Nephron progenitor cell (in vitro differentiated cells): ENCODE measurements at places on chromosomes 6 and 20.
A peak's percentile ranks its signal among the peaks of the same experiment; 100 is the strongest.

- DNase-seq, result no peak
Observed at GRCh38 chr6:42007286-42008137, 42.8 kb upstream of the TAF8 start.

DNA sequence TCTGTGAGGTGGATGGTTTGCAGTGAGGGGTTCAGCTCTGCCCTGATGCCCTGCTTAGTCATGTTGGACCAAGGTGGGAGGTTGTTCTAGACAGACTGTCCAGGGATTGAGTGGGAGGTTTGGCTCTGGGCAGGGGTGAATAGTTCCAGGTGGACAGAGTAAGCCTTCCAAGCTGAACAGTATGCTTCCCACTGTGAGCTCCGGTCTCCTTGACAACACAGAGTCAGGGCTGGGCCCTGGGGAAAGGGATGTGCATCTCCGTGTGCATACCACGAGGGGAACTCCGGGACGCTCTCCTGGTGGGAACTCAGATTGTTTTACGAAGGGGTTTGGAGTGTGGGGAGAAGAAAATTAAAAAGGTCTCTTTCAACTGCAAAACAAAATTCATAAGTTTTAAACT, 174.7 kb downstream of the DHX35 start:
- DNase-seq, result no peak

DNA sequence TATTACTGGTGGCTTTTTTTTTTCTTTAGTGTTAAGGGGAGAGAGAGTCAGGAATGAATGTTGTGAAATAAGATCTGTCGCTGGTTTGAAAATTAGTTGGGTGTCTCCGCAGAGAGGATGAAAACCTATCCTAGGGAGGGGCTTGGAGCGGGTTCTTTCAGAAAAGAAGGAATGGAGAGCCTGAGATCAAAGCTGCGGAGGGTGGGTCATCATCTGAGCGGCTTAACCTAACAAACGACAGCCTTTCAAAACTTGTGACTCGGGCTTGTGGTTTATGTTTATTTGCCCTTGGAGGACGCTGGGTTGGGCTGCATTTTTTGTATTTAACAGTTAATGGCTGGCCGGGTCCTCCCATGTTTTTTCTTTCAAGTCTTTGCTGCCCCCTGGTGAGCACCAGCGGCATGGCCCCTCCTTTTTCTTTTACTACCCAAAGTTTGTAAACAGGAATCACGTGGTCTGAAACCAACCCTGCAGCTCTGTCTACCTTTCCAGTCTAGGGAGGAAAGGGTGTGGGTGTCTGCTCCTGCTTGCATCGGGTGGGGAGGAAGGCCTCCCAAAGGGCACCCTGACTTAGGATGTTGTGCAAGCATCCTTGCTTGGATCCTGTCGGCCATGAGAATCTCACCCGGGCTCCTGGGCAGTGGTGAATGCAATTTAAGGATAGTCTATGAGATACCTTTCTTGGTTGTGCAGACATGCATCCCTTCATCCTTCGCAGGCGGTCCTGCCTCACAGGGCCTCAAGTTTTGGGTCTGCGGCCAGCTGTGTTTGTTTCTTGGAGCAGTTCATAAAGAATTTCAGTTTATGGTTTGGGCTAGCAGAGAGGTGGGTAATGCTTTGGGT, 2.2 kb downstream of the PIM1 start:
- DNase-seq, result peak; percentile 88

DNA sequence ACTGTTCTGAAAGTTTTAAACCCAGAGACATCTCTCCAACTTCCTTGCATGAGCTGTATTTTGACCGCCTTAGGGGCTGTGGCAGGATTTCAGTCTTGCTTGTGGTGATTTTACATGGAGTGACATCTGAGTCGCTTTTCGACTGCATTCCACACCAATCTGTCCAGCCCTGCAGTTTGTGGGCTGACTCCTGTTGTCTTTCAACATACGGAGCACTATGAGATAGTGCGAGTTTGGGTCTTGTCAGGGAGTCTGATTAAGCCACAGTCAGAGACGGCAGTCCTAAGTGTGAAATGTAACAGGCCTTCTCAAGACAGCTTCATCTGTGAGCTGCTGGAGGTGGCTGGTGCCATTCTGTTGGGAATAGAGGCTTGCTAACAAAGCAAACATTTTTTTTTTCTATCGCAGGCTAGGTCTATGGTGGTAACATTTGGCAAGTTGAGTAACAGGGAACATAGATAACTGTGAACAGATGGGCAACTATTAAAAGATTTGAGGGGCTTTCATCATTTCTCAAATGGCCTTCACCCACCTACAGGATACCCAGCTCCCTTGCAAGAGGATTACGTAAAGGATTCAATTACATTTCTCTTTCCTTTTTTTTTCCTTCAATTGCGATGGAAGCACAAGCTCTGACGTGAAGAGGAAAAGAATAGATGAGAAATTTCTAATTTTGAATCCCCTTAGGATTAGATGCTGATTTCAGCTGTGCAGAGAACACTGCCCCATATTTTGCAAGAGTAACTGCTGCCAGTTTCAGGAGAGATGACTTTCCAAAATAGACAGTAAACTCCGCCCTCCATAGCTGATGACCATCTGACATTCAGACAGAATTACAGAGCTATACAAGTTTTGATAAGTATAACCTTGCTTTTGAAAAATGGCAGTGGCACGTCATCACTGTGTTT, 25.1 kb downstream of the CAP2 start:
- peak; percentile 6 for DNase-seq
